LHCN-M2 (cell line): ENCODE measurements at places on chromosomes 12 and 14.

GRCh38 chr12:23060161-23060560 is 435.2 kb downstream of the ETNK1 start:
- DNase-seq = no peak

DNA sequence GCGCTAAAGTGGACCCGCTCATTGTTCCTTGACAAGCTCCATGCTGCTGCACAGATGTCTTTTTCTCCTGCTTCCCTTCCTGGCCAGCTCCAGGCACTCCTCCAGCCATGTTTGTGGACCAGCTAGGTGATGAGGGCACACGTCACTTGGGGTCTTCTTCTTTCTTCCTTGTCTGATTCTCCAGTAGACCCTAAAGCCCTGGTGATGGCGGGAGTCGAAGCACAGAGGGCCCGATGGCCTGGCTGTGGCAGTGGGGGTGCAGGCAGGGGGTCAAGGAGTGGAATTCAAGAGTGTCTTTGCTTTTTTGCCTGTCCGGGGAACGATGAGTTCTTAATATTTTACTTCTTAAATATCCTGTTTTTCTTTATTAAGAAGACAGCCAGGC is 23.0 kb upstream of the AMN start:
- no peak for DNase-seq

GRCh38 chr12:104219908-104220404 is 4.4 kb downstream of the TXNRD1 start:
- peak; percentile 78 for DNase-seq

DNA sequence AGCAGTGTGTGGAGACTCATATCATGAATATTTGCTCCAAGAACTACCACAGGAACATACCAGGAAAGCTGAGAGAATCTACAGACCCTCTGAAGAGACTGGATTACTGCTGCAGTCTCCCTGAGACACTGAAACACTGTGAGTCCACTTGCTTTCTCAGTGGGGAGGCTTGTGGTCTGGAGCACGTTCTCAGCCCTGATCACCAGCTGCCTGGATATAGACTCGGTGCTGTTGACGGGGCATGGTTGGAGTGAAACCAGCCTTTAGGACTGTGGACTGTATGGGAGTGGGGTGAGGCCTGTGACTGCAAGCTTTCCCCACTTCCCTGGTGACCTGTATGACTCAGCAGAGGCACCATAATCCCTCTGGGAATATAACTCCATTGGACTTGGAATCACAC is 525.8 kb upstream of the FBXO33 start:
- no peak for DNase-seq

- no peak for DNase-seq
Measured at GRCh38 chr12:94763462-94763861, 113.1 kb upstream of the TMCC3 start.

DNA sequence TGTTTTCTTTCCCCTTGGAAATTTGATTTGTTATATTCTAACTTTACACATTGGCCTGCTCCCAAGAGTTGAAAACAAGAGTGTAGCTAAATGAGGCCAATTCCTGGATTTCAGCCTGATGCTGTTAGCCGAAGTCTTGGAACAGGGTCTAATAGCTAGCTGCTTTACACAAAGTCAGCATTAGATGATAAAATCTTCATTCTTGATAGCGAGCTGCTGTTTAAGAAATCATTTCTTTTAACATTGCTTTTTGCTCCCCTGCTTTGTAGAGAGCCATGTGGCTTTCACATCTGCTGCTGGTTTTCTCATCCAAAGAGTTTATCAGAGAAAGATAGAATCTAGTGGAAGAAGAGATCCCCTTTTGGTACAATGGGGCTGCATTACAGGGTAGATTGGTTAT is 22.3 kb downstream of the FBXW8 start:
- DNase-seq = no peak

DNA sequence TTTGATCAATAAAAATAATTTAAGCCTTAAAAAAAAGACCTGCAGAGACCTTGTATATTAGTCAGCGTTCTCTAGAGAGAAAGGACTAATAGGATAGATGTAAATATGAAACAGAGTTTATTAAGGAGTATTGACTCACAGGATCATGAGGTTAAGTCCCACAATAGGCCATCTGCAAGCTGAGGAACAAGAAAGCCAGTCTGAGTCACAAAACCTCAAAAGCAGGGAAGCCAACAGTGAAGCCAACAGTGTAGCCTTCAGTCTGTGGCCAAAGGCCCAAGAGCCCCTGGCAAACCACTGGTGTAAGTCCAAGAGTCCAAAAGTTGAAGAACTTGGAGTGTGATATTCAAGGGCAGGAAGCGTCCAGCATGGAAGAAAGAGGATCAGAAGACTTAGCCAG is 66.3 kb downstream of the TBX5 start:
- no peak for DNase-seq

GRCh38 chr14:33812601-33813000 is 138.3 kb downstream of the EGLN3 start:
- no peak for DNase-seq

DNA sequence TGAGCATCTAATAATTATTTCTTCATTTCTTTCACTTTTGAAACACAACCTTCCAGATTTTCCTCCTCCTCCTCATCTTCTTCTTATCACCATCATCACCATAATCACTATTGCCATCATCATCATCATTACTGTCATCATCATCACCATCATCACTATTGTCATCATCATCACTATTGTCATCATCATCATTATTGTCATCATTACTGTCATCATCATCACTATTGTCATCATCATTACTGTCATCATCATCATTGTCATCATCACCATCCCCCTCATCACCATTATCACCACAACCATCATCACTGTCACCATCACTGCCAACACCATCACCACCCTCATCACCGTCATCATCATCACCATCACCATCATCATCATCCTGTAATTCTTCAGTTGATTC is 400.0 kb downstream of the TMEM132D start:
- no peak for DNase-seq

DNA sequence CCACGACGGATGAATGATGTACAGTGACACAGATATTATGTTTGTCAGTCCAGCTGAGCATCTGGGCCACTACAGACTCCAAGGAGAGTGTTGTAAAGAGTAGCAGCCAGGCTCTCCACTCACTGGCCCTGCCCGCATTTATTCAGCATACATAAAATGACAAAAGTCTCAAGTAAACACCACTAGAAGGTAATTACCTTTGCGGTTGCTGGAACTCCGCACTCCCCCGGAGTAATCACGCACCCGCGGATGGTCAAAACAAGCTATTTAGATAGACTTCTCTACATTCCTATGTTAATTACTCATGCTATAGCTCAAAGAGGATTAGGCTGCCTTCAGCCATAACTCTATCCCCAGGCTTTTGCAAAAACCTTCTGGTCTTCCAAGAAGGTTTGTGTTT is 18.8 kb upstream of the STRAP start:
- DNase-seq = no peak

DNA sequence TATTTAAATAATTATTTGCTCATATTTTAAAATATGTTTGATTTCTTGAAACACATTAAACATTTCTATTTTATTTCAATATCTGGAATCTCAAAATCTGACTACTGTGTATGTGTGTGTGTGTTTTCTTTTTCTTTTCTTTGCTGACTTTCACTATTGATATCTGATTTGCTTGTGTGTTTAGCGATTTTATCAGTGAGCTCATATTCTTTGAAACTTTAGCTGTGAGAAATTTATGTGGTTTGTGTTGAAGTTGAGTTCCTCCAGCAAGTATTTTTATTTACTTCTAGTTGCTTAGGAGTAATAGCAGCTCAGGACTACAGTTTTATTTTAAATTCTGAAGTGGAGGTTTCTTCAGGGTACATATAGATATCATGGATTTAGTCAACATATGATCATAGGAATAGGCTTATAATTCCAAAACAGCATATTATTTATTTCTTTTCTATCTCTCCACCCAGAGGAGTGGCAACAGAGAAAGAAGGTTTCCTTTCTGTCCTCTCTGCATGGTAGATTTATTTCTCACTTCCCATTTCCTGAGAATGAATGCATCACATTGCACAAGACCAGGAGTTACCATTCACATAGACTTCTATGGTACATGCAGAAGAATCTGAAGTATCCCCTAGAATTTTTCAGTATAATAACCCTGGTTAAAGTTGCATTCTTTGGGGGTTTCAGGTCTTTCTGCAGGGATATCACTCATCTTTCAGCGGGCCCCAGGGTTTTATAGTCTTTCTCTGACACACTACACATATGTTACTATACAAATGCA is 60.5 kb downstream of the PTPRQ start:
- no peak for DNase-seq

GRCh38 chr12:97024393-97024792 is 117.3 kb downstream of the NEDD1 start:
- no peak for DNase-seq

- no peak for DNase-seq
Measured at GRCh38 chr14:100844082-100844408, 18.1 kb downstream of the MEG3 start.

- no peak for DNase-seq
Measured at GRCh38 chr12:6095269-6095668, 29.2 kb downstream of the VWF start.

GRCh38 chr12:62693376-62694050 is 226.9 kb downstream of the MON2 start:
- peak; percentile 46 for DNase-seq

- no peak for DNase-seq
Measured at GRCh38 chr14:77158882-77159255, 17.3 kb upstream of the ZDHHC22 start.

GRCh38 chr14:48325486-48325885 is 650.1 kb upstream of the MDGA2 start:
- DNase-seq = no peak
